Dorsolateral prefrontal cortex (tissue), 122 donors: ENCODE measurements at places on chromosomes 7 and 10.

DNA sequence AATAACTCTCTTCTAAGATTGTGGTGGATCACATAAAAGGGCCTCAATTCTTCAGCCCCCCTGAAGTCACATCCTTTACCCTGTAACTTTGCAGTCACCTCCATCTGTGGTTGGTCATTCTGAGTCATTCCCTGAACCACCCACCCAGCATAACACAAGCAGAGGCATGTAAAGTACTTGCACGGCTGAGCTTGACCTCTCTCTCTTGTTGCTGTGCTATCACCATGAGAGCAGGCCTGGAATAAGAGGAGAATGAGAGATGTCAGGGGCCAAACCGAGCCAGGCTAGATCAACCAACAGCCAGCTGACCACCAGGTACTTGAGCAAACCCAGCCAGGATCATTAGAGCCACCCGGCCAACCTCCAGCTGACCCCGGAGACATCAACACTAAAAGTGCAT is 13.5 kb upstream of the STK17A start:
- no peak for DNase-seq

GRCh38 chr10:86182150-86182549 is 184.4 kb downstream of the GRID1 start:
- DNase-seq, result peak; percentile 88

- peak; percentile 37 for DNase-seq
These were observed 29.0 kb upstream of the GNA12 start for GRCh38 chr7:2873146-2873545.

- DNase-seq, result no peak
These were observed 121.5 kb upstream of the ZMIZ1 start for GRCh38 chr10:78947226-78947625.

- no peak for DNase-seq
These were observed 227.2 kb upstream of the KLF14 start for GRCh38 chr7:130961128-130961601.

DNA sequence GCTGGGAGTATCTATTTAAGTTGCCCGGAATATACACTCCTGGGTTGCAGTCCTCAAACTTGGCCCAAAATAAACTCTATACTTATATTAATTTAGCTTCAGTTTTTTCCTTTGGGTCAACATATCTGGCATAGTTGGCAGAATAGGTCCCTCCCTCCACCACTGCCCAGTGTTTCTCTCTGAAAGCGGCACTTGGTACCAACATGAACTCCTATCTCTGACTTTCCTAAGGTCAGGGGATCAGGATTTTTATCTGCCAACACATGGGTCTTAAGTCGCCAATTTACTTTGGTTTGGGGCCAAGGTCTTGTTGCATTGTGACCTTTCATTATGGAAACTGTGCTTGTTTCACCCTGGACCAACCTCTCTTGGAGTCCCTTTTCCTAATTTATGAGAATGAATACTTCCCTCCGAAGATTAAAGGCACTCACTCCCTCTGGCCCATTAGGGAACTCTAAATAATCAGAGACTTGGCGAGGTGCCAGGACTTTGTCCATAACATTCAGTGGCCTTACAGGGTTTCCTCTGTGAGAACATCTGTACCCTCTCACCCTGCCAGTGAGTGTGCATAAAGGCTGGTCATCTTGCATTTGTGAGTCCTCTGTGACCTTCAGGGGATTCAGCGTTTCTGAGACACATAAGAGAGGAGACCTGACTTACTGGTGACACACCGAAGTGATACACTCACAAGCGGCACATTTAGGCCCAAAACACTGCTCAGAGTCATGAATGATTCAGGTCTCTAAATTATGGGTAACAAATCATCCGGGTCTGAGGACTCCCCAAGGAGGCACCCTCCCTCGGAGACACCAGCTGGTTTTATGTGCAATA is 19.7 kb upstream of the FKBP9 start:
- DNase-seq, result no peak

- DNase-seq, result no peak
These were observed 51.0 kb upstream of the NPS start for GRCh38 chr10:127498087-127498486.

DNA sequence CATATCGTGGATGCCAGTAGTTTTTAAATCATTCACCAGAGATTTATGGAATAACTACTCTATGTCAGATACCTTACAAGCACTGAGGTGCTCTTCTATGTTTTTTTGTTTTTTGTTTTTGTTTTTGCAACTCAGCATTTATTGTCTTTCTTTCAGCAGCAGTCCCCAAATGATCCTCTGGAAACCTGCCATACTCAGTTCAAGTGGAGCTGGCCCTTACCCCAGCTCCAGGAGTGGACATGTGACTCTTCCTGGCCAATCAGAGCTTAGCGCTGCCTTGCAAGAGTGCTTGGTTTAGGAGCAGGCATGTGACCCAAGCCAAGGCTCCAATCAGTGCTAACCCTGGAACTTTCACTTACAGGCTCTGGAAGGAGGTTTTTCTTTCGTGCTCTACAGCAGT is 356.6 kb upstream of the ZMIZ1 start:
- no peak for DNase-seq
